CD4-positive, alpha-beta memory T cell (primary cell): ENCODE measurements at places on chromosomes 5 and 9.

GRCh38 chr5:40605295-40605958, 74.3 kb upstream of the PTGER4 start:
- peak; percentile 52 for DNase-seq

DNA sequence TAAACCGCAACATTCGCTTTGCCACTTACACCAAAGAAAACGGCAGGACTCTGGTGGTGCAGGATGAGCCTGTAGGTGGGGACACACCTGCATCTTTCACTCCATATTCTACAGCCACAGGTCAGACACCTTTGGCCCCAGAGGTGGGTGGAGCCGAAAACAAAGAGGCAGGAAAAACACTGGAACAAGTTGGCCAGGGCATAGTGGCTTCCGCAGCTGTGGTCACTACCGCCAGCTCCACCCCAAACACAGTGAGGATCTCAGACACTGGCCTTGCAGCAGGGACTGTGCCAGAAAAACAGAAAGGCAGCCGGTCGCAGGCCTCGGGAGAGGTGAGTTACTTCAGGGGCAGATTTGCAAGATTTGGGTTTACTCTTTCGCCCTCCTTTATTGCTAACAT, 33.8 kb downstream of the KDM3B start:
- DNase-seq: no peak

GRCh38 chr5:143790457-143791112, 21.4 kb upstream of the HMHB1 start:
- no peak for DNase-seq

DNA sequence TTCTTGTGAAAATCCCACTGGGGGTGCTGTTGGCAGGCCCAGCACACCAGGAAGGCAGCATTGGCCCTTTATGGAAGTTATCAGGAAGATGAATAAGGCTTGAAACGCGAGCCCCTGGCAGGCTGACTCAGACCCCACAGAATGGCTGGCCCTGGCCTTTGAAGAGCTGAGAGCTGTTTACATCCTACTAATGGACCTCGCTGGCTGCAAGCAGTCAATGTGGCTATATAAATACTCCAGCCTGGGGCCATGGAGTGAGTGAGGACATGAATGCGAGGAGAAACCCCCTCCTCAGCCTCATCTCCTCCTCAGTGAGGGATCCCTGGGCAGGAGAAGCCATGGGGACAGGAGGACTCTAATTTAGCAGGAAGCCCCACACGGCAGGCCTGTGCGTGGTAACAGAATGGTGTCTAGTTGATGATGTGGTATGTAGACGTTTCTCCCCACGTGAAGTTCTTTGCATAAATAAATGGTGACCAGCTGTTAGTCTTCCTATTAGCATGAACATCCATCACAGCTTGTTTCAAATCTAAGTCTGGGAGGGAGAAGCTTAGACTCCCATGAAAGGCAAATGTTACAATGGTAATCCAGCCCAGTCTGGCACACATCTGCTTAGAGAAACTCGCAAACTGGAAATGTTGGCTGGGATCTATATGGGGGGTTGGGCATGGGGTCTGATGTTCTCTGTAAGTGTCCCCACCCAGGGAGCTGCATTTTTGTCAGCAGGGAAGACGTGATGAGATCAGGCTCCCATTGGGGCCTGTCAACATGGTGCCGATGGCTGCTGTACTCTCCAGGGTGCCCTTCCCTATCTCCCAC, 175.1 kb upstream of the PITX1 start:
- no peak for DNase-seq

DNA sequence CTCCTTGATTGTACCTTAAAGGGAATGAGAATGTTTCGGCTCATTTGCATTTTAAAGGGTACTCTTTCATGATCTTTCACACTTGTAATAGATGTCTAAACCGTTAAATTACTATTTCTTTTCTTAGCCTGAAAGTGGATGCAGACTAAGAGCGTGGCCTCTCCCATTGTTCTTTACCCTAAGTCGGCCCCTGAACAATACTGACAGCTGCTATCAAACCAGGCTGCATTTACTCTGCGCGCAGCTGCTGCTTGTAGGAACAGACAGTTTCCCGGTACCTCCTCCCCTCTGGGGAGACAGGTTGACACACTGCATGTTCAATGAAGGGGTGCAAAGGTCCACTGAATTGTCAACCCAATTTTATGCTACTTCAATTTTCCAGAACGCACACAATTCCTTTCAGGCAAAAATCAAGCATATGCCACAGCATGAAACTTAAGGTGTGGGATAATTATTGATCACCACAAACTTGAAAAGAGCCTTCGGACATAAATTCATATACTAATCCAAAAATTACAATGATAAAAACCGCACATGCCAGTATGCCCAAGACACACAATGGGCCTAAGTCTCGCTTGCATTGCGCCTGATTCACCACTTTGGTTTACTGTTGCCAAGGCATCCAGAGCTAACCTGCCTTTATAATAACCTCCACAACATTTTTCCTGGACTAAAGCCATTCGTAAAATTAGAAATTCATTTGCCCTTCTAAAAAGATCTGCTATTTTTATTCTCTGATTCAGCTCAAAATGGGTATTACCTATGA, 39.7 kb downstream of the TLE1 start:
- DNase-seq: no peak

GRCh38 chr5:97548739-97549080, 365.7 kb upstream of the RIOK2 start:
- DNase-seq: no peak

DNA sequence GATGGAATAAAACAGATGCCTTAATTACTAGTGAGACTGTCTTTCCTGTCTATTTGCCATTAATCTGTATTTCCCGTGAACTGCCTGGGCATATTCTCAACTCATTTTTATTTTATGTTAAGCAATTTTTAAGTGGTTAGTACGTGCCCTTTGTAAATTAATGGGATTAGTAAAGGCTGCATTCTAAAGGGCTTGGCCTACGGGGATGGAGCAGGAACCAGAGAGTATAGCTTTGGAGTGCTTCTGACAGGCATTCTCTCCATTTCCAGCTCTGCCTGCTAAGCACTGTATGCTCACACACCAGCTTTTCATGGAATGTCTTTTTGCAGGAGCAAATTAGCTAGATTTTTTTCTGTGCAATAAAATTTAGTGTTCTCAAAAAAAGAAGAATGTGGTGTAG, 241.2 kb downstream of the MCTP1 start:
- no peak for DNase-seq

DNA sequence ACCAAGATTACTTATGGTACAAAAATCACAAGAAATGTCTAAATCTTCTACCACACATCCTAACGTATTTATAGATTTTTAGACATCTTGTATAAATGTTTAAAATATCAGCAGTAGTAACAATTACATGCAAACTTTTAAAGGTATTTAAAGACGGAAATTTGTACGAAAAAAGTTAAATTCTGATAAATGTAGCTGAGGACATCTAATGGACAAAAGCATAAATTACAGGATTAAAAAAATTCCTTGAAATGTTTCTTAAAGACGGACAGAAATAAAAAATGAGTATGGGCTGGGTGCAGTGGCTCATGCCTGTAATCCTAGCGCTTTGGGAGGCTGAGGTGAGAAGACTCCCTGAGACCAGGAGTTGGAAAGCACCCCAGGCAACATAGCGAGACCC, 15.8 kb downstream of the ERCC8 start:
- DNase-seq: no peak

DNA sequence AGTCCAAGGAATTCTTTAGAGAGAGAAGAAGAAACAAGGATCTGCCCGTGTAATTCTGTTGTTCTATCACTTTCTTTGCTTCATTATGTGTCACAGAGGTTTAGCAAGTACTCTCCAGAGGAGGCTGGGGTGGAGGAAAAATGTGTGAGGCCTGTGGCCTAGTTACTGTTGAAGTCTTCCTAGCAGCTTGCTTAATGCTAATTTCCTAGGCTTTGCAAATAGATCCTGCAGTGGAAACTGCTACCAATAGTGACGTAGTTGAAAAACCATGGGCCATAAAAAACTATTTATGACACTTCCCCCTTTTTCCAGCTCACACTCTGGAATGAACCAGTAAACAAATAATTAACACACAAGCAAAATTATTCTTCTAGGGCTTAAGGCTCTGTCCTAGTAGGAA, 27.0 kb upstream of the C9orf72 start:
- no peak for DNase-seq

DNA sequence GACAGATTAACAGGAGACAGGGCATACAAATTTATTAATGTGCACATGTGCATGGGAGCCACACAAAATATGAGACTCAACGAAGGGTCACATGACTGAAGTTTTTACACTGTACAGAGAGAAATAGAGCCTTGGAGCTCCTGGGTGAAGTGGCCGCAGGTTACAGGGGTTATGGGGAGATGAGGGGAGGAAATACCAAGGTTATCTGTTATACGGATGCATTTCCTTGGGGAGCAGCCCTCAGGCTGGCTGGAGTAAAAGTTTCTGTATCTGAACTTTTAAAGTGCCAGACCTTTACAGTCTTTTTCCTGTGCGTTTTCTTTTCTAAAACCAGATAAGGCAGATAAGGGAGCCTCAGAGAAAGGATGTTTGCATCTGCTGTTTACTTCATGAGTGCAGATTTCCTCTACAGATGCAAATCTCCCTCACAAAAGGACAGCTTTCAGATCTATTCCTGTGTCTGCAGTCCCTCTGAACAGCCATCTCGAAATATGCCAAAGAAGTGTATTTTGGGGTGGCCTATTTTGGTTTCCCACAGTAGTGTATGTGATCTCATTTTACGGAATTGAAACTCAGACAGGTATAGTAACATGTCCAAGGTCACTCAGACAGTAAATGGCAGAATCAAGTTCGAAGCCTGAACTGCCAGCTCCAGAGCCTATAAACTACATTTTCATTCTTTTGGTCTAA, 139.3 kb upstream of the FBXL17 start:
- DNase-seq: no peak

DNA sequence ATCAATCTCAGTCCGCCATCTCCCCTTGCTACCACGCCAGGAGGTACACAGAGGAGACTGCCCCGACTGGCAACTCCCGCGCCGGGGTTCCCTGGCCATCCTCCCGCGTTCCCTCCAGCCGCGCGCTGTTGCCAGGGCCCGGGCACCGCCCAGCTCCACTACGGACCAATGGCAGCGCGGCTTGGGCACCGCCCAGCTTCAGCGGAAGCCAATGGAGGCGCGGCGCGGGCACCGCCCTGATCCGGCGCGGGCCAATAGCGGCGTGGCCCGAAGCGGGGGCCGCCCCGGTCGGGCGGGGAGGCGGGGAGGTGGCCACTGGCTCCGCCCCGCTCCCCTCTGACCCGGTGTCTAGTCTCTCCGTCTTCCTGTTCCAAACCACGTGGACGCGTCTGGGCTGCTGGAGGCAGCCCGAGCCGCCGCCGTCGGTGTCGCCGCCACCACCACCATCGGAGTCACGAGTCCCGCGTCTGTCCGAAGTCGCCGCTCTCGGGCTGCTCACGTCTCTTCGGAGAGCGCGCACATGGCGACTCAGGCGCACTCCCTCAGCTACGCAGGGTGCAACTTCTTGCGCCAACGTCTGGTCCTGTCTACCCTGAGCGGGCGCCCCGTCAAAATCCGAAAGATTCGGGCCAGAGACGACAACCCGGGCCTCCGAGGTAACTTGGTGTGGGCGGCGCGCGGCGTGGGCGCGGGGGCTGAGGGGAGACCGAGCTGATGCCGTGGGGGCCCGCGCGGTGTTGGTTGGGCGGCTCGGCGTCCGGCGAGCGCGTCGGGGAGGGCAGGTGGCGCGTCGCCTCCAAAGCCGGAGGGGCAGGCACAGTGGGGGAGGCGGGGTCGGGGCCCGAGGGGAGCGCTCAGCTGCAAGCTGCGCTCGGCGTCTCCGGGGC, at the start of gene RCL1:
TSS of gene RCL1 (plus strand) at position 373 of the 887 bp plus-strand sequence. CDS start at position 521, 148 bp downstream.
- DNase-seq: peak; percentile 98

DNA sequence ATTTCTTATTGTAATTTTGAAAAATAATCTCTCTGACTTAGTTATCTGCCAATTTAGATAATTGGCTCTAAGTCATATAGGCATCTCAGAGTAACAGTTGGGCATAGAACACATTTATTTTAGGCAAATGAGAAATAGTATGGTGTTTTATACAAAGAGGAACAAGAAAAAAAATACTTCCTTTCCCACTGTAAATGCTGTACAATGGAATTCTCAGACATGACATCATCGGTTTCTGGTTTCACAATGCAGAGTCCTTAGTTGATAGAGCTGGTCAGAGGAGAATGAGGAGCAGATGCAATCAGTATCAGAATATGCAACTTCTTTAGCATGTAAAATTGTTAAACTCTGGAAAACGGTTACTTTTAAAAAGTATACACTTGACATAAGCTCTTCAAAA, 49.4 kb downstream of the PLK2 start:
- DNase-seq: no peak

GRCh38 chr9:25913806-25914205, 235.6 kb upstream of the TUSC1 start:
- no peak for DNase-seq

DNA sequence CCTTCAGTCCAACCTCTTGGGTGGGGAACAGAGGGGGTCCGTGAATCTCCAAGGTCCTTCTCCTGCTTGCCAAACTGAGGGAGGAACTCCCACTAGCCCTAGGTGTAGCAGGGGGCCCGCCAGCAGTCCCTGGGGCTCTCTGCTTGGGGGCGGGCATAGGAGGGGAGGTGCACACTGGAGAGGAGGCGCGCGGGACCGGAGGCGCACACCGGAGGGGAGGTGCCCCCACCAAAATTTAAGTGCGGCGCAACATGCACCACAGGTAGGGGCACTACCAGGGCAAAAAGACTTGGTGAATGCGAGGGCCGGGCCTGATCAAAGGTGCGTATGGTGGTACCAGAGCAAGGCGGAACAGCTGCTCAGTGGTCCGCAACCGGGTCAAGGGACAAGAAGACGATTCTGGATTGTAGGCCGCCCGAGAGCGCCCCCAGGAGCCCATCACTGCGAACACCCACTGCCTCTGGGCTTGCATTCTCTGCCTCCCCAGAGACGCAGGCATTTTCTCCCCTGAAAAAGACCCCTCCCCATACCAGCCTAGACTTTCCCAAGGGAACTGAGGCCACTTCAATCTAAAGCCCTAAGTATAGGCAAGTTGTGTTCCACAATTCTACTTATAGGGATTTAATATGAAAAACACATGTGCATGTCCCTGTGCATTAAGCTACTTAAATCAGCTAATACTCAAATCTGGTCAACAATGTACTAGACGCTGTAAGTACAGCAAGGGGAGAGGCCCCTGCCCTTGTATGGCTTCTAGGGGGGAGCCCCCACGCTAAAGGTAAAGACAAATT, 50.6 kb downstream of the TGFBI start:
- DNase-seq: peak; percentile 7

DNA sequence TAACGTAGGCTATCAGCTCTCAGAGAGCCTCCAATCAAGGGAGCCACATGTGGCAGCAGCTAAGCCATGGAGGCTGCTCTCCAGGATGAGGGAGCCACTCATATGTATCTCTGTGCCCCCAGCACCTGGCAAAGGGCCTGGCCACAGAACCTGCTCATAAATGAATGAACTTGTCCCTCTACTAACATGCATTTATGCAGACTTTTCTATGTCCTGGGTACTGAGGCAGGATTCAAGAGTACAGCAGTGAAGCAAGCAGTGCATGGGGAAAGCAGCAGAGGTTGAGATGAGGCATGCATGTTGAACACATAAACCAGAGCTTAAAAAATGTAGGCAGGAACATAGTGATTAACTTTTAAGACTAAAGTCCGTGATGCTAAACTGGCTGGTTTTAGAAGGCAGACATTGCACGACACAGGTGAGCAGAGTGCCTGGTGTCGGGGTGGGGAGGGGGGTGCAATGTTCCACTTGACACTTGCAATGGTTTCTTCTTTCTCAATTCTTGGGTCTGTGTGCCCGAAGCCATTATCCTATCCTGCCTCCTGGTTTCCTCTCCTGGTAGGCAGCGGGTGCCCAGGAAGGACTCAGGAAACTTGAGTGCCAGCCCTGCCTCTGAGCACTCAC, 142.8 kb upstream of the ALDH1B1 start:
- no peak for DNase-seq
